Gastrocnemius medialis (tissue), 4 donors: ENCODE measurements at places on chromosomes 1 and 21.
A peak's percentile ranks its signal among the peaks of the same experiment; 100 is the strongest.

DNA sequence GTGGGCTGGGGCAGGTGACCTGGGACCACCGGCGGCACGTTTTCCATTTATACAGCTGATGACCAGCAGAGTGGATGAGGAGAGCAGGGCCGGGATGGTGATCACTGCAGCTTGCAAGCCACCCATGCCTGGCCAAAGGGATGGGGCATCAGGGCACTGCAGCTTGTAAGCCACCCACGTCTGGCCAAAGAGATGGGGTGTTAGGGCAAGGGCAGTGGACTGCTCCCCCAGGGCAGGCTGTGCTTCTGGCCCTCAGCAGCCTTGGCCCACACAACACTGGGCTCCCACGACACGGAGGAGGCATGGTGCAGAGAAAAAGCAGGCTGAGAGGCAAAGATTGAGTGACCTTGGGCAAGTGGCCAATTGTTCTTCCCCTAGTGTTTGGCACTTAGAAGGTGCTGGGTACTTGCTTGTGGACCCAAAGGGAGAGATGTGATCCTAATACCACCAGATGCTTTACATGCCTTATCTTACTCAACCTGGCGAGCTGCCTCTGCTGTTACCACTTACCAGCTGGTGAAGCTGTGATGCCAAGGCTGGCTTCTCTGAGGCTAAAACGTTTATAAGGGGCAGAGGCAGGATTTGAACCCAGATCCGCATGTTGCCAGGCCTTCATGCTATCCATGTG, 48.3 kb downstream of the TRIM62 start:
- DNase-seq: no peak

- no peak for DNase-seq
Observed at GRCh38 chr1:247277191-247277590, 21.3 kb downstream of the VN1R5 start.

DNA sequence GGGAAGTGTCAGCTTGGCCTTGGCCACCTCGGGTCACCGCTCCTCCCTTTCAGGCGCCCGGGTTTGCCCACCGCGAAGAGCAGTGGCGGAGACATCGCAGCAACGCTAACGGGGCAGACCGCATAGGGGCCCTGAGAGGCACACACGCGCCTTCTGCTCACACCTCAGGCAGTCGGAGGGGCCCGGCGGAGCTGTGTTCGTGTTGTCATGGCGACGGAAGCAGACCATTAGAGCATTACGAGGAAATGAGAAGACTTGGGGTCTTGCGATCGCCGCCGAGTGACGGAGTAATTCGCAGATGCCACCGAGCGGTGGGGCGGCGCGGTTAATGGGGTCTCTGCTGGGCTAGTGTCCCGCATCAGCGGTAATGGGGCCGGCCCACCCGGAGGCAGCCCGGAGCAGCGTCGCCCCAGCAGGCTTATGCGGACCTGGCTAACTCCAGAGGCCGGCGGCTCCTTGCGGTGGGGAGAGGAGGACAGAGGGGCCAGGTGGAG, 144.1 kb downstream of the TNR start:
- no peak for DNase-seq

DNA sequence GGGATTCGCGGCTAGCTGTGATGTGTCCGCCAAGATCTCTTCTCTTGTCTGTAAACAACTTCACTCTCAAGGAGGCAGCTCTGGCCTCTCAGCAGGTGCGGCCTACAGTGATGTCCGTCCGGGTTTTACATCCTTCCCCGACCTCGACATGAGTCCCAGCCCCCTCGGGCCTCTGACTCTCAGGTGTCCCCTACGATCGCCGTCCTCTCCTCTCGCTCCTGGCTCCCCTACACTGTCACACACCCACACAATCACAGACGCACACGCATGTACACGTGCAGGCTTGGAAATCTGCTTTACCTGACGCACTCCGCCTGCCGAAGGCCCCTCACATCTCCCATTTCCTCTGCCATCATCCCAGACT, 797 bp upstream of the RSPH1 start:
- no peak for DNase-seq

GRCh38 chr1:201561195-201561564, 22.3 kb downstream of the NAV1 start:
- DNase-seq: no peak

GRCh38 chr1:32106663-32107275, 1.1 kb upstream of the KPNA6 start:
- DNase-seq: no peak

DNA sequence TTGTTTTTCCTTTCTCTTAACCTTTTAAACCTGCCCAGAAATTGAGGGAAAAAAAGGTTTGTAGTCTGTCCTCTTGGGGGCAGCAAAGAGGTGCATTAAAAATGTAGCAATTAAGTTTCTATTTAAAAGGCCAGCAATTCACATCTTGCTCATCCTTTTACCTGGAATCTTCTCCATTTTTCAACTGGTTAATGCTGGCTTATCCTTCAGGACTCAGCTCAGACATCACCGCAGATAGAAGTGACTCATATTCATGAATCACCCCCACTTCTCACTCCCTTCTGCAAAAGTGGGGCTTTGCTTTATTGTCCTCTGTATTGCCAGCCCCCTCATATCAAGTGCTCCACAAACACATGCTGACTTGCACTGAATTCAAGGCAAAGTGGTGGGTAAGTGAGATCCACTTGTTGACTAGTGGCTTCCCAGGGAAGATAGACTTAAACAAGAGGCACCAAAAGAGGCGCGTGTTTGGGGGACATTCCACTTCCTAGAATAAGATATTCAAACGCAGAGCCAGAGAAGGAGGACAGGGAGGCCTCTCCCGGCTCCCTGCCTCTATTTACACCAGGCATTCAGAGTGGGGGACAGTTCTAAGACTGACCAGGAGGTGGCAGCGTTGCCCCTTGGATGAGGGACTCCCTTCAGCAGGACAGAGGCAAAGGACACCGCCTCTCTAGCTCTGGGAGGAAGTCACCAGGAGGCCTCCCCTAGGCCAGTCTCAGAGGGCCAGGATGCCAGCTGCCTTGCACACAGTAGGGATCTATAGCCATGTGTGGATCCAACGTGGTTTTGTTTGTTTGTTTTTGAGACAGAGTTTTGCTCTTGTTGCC, 23.2 kb upstream of the ZNF648 start:
- peak; percentile 63 for DNase-seq

DNA sequence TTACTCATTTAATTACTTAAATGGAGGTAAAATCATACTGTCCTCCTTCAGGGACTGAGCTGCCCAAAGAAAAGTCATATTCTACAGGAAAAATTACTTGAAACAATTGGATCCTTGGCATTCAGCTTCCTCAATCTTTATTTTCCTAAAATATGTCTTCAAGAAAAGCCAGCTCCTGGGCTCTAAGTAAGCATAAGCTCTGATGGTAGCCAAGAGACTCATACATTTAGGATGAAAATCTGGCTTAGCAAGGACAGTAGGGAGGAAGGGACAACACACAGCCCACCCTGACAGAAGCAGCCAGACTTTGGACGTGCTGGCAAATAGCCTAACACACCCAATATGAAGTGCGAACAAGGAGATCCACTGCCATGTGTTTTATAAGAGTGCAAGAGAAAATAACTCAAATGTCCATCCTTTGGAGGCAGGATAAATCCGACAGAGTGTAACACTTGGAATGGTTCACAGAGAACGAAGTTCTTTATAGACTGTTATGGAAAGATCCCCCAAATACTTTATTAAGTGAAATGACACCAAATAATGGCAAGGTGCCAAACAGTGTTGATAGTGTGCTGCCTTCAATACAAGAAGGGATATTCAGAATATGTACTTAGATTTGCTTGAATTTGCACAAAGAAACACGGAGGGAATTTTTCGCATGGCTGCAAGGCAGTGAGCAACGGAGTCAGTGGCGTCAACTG, 14.1 kb downstream of the CAPN8 start:
- DNase-seq: no peak

GRCh38 chr1:65729259-65729658, 63.4 kb upstream of the PDE4B start:
- DNase-seq: no peak

- no peak for DNase-seq
Observed at GRCh38 chr1:7629011-7629410, 142.1 kb upstream of the VAMP3 start.

DNA sequence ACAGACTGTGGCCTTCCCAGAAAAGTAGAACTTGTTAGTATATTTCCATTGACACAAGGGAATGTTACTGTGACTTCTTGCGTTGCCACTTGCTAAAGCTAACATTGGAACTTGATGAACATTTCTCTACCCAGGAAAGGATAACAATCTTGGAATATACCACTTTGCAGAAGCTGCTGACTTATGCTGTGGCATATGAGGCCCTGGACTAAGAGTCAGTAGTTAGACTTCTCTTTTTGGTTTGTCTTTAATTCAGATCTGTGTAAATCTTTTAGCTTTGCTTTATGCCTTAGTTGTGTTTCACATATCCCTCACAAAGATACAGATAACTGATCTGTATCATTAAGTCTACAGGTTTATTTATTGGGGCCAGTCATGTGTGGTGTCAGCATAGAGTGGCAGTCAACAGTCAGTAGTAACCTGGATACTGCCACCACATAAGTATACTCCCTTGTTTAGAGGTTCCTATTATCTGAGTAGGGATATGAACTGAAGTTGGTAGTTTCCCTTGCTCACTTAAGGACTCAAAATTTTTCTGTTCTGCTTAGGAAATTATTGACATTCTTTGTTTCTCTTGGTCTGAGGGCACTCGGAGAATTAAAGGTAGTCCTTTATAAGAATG, 14.7 kb downstream of the RNF2 start:
- no peak for DNase-seq

GRCh38 chr1:81844477-81844876, 43.7 kb downstream of the ADGRL2 start:
- no peak for DNase-seq

DNA sequence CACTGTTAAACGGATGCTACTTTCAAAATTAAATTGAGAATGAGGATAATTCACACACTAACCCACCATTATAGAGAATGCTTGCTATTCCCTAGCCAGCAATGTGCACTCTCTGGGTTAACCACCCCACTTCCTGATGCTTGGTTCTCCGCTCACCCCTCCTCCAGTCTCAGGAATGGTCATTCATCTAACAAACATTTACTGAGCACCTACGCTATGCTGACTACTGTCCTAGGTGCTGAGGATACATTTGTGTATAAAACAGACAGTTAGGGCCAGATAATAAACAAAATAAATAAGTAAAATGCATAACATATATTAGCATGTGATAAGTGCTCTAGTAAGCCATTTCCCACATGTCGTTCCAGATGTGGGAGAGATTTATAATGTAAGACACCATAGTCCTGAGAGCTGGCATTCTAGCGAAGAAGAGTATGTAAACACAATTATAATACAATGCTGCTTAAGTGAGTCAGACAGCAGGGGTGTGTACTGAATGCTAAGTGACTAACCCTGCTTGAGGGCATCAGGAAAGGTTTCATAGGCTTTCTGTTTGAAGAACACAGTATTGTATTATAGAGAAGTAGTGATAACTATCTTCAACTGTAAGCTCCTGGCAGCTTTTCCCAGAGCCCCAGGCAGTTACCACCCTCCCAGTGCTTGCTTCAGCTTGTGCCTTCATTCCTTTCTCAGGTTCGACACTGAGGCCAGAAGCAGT, 126.7 kb upstream of the CACHD1 start:
- no peak for DNase-seq

DNA sequence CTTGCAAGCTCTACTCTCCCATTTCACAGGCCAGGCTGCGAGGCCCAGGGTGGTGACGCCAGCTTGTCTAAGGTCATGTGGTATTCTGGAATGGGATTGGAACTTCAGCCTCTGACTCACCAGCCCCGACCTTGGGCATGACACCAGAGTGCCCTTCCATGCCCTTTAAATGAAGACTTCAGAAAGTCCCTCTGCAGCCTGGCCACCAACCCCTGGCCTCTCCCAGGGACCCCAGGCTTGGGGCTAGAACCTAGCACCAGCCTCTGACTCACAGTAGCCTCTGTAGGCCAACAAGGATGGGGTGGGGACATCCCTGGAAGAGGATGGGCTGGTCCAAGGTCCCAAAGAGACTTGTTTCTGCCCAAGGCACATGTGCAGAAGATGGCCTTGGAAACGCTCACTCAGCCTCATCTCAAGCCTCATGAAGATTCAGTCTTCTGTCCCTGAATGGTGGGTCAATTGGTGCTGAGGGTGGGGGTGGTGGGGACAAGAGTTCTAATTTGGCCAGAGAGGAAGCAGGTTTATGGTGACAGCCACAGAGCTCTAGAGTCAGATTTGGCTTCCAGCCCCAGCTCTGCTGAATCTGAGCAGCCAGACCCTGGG, 36.1 kb upstream of the RUNX3 start:
- DNase-seq: no peak
